ENCODE measurements at places on chromosomes 6 and 20.

DNA sequence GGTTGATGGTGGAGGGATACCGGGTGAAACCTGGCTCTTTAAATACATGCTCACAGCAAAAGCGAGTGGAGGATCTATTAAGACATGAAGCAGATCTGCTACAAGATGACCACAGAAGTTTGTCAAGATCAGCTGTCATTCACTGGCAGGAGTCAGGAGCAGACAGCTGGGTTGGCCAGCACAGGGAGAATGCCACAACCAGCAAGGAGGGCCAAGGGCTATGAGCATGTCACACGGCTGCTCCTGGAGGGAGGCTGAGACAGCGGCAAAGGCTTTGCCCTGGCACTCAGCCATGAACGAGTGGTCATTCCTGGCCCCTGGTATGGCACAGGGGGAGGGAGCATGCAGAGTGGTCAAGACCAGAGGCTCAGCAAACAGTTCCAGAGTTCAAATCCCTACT lies 77.6 kb downstream of the POPDC3 start:
- no peak for DNase-seq

DNA sequence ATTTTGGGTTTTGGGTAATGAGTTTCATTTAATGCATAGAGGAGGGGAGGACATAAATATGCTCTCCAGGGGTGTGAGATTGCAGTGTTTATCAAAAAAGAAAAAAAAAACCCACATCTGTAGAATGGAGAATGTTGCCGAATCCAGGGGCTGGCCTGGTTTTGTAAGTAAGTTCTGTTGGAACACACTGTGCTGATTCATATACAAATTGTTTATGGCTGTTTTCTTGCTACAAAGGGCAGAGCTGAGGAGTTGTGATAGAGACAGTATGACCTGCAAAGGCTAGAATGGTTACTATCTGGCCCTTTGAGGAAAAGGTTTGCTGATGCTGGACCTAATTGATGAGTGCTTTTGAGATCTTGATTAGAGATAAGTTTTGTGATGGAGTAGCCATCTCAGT lies 30.4 kb downstream of the SCAF8 start:
- no peak for DNase-seq

GRCh38 chr6:74871757-74872156 lies 334.1 kb downstream of the COL12A1 start:
- no peak for DNase-seq

DNA sequence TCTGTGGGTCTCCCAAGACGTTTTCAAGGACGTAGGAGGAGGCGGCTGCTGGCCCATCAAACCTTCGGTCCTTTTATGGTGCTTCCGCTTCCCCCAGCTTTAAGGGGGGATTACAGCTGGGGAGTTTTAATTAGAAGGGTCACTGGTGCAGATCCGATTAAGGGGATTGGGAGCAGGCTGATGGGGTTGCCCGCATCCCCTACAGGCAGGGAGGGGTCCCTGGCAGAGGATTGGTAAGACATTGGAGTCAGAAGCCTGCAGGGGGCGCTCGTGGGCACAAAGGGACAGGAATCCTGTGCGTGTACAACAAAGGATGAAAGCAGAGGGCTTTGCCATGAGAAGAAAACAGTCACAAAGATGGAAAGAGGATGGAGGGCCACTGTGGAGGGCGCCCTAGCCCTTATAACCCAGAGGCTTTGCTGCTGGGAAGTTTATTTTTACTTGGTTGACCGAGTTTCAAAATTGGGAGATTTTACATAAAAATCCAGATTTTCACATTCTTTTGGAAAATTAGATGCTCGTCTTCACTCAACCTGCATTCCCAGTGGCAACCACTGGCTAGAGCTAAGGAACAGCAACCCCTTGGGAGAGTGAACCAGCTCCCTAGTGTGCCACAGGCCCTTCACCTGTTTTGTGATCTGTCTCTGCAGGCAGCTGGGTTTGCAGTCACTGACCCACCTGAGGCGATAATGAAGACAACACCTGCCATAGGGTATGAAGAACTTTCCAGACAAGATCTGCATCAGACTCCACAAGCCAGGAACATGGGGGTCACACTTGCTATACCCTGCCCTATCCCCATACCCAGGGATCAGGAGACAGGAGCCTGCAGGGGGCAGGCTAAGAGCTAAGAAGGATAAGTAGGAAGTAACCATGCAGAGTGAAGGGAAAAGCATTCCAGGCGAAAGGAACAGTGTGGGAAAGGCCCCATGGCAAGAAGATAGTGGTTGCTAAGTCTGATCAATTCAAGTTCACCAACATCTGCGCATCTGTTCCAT lies 97.7 kb downstream of the KCNB1 start:
- DNase-seq, result peak; percentile 34

DNA sequence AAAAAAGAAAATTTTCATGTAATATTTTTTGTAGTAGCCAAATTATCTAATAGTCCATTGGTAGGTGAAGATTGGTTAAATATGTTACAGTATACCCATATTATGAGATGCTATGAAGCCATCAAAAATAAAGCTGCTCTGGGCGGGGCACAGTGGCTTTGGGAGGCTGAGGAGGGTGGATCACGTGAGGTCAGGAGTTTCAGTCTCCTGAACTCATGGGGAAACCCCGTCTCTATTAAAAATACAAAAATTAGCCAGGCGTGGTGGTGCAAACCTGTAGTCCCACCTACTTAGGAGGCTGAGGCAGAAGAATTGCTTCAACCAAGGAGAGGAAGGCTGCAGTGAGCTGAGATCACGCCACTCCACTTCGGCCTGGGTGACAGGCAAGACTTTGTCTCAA lies 360.5 kb downstream of the KIF16B start:
- DNase-seq, result no peak

GRCh38 chr6:48553467-48554189 lies 442.6 kb upstream of the PTCHD4 start:
- no peak for DNase-seq

GRCh38 chr20:57662456-57663240 lies 42.4 kb upstream of the ZBP1 start:
- no peak for DNase-seq

- no peak for DNase-seq
Observed at GRCh38 chr6:166928644-166929541, 27.5 kb downstream of the RNASET2 start.

DNA sequence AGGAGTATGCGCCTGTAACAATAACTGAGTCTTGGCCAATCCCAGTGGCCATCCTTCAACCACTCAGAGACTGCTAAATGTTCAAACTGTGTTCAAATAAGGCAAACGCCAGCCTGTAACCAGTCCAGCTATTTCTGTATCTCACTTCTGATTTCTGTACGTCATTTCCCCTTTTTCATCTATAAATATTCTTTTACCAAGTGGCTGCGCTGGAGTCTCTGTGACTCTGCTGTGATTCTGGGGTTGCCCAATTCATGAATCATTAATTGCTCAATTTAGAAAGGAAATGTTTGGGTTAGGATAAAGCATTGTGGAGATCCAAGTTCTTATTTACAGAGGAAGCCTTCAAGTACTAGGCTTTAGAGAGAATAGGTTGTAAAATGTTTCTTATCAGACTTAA lies 89.8 kb upstream of the UST start:
- no peak for DNase-seq

DNA sequence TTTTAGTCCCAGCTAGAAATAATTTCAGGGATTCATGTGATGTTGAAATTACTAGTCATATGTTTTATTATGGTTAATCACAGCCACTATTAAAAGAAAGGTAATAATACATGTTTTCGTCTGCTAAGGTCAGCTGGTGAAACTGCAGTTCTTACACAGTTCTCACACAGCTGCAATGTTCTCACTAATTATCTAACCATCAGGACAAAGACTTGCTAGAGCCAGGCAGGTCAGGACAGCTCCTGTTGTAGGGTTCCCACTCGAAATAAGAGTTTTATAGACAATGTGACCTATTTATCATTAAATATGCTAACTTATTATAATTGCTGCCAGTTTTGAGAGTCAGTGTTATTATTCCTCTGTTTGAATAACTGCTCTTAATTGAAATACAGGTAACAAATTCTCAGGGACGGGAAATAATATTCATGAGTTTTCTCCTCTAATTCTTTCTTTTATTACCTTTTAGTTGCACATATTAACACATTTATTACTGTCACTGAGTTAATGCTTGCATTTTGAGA lies 97.9 kb downstream of the GJA1 start:
- no peak for DNase-seq

DNA sequence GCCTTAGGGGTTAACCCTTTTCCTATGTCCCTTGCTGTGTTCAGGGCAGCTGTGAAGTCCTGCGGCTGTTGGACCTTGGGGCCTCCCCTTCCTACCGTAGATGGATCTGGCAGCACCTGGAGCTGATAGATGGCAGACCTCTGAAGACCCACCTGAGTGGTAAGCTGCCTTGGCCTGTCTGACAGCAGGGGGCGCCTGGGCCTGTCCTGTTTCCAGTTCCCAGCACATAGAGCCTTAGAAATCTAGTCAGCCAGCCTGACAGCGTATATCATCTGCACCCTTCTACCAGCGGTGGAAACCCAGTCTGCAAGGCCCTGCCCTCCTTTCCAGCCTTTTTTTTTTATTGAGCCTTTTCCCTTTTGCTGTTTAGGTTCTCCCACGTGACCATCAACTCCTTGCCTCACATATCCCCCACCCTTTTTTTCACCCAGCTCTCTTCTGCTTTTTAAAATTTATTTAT lies 26.6 kb downstream of the CNBD2 start:
- DNase-seq, result peak; percentile 66

DNA sequence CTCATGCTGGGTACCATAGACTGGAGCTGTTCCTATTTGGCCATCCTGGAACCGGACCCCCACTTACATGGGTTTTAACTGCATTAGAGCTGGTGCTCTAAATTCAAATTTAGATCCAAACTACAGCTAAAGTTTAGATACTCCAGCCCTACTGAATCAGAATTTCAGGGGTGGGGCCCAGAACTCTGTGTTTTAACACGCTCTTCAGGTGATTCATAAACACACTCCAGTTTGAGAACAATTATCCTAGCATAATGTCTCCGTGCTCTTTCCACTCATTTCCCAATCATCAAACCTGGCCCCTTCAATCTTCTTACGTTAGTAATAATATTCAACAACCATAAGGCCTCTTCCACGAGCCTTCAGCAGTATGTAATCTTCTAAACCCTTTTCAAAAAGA lies 15.3 kb downstream of the TRPC4AP start:
- DNase-seq, result no peak

DNA sequence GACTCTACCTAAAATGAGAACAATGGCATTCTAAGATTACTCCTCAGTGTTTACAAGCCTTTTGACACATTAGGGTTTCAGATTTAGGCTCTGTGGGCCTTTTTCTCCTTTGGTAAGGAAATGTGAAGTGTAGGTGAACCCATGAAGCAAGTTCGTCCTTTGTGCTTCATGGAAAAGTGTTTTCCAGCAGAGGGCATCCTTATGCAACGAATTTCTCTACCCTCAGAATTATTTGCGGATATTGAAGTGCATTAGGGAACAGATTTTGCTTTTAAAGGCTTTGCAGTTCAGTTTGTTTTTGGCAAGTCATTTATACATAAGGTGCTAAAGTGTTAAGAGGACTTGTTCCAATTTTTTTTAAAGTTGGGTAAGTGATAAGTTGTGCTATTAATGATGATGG lies 55.7 kb upstream of the FERMT1 start:
- no peak for DNase-seq

DNA sequence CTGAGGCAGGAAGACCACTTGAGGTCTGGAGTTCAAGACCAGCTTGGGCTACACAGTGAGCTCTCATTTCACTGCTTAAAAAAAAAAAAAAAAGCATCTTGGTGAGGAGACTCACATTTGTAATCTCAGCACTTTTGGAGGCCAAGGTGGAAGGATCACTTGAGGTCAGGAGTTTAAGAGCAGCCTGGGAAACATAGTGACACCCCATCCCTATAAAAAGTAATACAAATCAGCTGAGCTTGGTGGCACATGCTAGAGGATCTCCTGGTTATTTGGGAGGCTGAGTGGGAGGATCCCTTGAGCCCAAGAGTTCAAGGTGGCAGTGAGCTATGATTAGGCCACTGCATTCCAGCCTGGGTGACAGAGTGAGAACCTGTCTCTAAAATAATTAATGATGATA lies 29.4 kb upstream of the SYNCRIP start:
- no peak for DNase-seq

GRCh38 chr20:50794846-50795634 lies at the start of gene BCAS4:
Gene BCAS4, plus strand, starts transcription at chr20:50795061. Its CDS starts 23 bp downstream, at chr20:50795084.
- peak; percentile 82 for DNase-seq

- DNase-seq, result no peak
Observed at GRCh38 chr20:9236458-9236857, 167.6 kb downstream of the PLCB4 start.

GRCh38 chr20:47717421-47717820 lies 67.9 kb downstream of the SULF2 start:
- DNase-seq, result no peak

DNA sequence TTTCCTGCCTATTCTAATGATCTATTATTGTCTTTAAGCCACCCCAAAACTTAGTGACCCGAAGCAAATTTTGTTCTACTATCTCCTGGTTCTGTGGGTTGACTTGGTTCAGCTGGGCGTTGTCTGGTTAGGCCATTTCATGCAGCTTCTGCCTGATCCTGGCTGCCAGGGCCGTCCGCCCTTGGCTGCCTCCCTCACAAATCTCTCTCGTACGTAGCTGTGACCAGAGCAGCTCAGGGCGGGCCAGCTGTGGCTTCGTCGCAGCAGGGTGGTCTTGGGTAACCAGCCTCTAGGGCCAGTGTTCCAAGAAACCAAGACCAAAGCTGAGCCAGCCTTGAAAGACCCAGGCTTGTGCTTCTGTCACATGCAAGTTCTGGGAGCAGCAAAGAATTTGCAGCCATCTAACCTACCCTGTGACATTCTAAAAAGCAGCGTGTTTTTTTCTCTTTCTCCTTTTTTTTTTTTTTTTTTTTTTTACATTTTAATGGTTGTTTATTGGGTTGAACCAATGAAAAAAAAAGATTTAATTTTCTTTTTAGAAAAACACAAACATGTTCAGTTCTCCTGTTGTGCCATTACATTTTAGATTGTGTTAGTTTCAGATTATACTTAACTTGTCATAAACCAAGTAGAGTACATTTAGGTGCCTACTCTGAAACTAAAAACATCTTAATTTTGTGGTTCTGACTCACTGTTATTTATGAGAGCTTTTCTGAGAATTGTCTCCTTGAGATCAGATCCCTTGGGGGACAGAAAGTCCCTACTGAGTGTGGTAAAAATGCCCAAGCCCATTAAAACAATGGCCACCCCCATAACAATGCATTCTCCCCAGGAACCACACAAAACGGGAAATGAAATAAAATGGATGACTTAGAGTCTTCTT lies 83.9 kb downstream of the ZDHHC14 start:
- DNase-seq, result no peak

- DNase-seq, result no peak
Observed at GRCh38 chr20:6583134-6583738, 184.2 kb upstream of the BMP2 start.

- DNase-seq, result peak; percentile 37
Observed at GRCh38 chr6:30450909-30451841, 38.1 kb upstream of the HLA-E start.

DNA sequence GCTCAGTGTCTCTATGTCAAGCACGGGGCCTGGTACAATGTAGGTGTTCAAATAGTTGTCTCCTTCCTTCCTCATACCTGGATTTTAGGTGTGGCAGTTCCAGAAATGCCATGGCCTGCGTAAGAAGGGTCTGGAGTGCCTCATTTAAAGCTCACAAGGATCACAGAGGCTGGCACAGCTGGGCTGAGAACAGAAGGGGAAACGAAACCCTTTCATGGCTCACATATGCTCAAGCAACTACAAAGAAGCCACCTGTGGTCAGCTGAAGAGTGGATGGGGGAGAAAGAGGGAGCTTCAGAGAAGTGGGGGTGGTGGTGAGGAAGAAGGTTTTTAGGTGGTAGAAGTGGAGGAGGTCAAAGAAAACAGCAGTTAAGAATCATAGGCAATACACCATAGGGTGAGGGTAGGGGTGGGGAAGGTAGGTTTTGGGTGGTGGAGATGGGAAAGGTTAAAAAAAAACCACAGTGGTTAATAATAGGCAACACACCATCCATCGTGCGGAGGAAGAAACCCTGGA lies 17.0 kb upstream of the TOP1 start:
- no peak for DNase-seq

GRCh38 chr20:40499391-40499790 lies 189.6 kb downstream of the MAFB start:
- DNase-seq, result no peak

All from activated T-helper 9 cell treated with anti-CD3 and anti-CD28 coated beads, Interleukin-2, amount 50 U/mL, for 16 hours (primary cell).